ENCODE measurements at places on chromosomes 2 and 18.

GRCh38 chr2:157085522-157085921, 172.0 kb upstream of the GALNT5 start:
- DNase-seq, result no peak

DNA sequence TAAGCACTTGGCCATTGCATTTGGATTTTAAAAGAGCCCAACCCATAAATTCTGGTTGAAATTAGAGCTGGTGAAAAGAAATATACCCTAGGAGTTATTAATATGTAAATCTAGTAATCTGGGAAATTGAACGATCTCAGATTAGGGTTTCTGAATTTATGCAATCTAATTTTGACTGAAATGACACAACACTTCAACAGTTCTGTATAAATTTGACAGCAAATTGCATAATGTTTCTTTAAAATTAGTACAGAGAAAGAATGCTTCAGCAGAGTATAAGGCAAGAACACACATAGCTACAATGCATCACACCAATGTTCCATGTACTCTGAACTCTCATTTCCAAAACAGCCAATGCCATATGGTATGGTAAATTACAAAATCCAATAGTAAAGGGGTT, 201.5 kb upstream of the ITGA4 start:
- DNase-seq, result no peak

DNA sequence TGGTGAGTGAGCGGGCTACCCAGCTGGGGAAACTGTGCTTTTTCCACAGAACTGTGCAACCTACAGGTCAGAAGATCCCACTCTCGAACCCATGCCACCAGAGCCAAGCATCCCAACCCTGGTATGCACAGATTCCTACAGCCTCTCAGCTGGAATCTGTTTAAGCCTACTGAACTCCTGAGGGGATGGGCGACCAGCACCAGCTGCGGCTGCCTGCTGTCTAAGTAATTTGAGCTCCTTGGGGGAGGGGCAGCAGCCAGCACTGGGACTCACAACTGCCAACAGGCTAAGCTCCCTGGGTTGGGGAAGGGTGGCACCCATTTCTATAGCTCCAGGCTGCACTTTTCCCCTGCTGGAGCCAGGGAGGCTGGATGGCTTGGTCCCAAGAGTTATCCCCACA, 11.8 kb downstream of the CYP27C1 start:
- DNase-seq, result no peak

- DNase-seq, result no peak
Measured at GRCh38 chr2:9797681-9798556, 45.4 kb upstream of the TAF1B start.

- DNase-seq, result no peak
Measured at GRCh38 chr2:232097260-232097659, 135.7 kb downstream of the DIS3L2 start.

DNA sequence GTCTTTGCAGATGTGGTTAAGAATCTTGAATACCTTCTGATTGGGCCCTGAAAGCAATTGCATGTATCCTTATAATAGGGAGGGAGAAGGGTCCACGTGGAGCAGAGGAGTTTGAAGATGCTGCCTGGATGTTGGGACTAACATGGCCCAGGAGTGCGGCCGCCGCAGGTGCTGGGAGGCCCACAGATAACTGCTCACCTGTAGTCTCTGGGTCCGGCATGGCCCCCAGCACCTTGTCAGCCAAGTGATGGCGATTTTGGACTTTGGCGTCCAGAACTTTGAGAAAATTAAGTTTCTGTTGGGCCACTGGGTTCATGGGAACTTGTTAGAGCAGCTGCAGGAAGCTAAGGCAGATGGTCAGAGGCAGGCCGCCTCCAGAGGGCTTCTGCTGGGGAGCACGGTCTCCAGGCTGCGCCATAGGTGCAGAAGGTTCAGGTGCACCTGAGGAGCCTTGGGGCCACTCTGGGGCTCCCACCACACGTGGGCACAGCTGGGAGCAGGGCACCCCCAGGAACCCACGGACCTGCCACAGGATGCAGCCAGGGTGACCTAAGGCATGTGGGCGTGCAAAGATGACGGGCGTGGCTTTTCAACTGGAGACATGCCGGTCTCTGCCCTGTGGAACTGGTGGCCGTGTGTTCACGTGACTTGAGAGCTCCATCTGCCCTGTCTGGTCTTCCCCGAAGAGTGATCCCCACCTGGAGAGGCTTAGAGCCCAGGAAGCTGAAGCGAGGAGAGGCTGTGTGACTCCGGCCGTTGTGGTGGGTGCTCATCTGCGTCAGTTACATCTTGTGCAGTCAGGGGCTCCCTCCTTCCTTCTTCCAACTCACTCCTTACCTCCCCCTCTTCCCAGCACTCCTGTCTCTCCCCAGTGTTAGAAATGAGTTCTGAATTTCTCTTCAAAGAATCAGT, 277.3 kb downstream of the AGAP1 start:
- DNase-seq, result no peak

- DNase-seq, result no peak
Measured at GRCh38 chr18:27395752-27396151, 210.6 kb upstream of the CHST9 start.

DNA sequence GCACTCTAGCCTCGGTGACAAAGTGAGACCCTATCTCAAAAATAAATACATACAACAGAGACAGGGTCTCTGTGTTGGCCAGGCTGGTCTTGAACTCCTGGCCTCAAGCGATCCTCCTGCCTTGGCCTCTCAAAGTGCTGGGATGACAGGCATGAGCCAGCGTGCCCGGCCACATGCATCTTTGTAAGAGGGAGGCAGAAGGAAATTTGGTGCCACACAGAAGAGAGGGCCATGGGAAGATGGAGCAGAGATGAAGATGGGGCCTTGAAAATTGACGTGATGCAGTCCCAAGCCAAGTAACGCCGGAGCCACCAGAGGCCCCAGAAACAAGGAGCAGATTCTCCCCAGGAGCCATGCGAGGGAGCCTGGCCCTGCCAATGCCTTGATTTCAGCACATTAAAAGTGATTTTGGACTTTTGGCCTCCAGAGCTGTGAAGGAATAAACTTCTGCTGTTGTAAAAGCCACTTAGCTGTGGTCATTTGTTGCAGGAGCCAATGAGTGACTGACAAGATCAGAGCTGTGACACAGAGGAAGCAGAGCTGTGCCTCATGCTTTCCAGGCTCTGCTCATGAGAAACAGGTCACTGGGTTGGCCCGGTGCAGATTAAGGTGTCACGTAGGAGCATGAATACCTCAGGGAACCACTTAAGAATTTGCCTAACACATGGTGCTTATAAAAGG, 2.7 kb upstream of the SLC66A2 start:
- no peak for DNase-seq

GRCh38 chr2:222320436-222321395, 21.9 kb upstream of the PAX3 start:
- no peak for DNase-seq

DNA sequence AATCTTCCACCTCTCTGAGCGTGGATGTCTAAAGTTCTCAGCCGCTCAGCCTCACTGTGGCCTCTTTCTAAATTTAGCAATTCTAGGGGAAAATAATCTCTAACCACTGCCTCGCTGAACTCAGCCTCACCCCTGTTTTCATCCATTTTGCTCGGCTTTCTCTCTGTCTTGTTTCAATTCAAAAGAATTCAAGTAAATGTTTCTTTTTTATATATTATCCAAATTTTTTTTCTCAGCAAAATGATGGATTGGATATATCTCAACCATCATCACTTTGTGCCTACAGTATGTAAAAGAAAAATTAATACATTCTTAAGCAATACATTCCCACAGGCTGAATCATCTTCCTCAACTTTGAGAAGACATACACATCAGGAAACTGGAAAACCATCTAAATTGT, 24.0 kb upstream of the GALNT5 start:
- no peak for DNase-seq

GRCh38 chr2:174376967-174377366, 18.6 kb upstream of the SCRN3 start:
- DNase-seq, result no peak

- DNase-seq, result no peak
Measured at GRCh38 chr2:182605166-182605565, 110.9 kb upstream of the DNAJC10 start.

- no peak for DNase-seq
Measured at GRCh38 chr18:6210349-6211173, 204.2 kb downstream of the L3MBTL4 start.

GRCh38 chr2:63735931-63736330, 105.8 kb upstream of the UGP2 start:
- no peak for DNase-seq

DNA sequence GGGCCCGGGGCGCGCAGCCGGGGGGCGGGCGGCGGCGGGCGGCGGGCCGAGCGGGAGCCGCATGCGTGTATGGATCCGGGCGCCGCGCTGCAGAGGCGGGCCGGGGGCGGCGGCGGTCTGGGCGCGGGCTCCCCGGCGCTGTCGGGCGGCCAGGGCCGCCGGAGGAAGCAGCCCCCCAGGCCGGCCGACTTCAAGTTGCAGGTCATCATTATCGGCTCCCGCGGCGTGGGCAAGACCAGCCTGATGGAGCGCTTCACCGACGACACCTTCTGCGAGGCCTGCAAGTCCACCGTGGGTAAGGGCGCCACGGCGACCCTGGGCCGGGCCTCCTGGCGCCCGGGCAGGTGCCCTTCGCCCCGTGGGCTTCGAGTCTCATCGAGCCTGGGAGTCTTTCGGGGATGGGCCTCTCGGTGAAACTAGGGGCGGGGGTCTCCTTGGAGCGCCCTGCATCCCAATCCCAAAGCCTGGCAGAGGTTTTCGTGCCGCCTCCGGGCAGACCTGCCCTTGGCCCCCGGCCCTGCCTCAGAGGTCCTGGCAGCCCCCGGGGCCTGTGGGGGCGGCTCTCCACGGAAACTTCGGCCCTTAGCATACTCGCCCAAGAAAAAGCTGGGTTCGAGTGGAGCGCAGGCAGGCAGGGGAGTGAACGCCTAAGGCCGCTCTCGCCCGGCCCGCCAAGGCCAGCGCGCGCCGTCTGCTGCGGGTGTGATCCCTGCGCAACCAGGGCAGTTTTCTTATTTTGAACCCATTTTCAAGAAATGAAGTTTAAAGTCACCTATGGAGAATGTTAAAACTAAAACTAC, 622 bp downstream of the RAB12 start:
- DNase-seq, result no peak

DNA sequence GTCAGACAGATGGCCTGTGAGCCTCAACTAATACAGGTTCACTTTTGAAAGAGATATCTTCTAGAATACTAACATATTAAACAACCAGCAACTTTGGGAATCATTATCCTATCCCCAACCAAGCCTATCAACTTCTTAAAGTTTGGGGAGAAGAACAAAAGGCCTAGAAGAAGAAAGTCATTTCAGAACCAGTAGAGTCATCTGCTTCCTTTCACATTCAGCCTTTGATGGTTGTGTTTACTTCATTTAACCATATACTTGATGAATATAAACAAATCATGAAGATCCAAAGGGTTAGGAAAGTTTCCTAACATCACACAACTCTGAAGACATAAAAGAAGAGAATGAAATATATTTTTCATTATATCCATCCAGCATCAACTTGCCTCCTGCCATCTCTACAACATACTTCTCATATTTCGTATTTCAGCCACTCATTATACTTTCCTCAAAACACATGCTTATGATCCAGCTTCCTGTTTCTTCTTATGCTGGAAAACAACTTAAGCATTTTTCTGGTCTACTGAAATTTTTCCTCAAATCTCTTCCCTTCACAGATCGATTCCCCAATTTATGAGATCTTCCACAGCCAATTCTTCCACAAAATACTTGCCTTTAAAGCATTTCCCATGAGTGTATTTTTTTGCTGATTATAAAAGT, 114.3 kb downstream of the CACNB4 start:
- no peak for DNase-seq

- DNase-seq, result no peak
Measured at GRCh38 chr2:121151311-121152109, 133.5 kb downstream of the TFCP2L1 start.

GRCh38 chr2:158586491-158586890, 129.7 kb downstream of the PKP4 start:
- DNase-seq, result no peak

- DNase-seq, result peak; percentile 37
Measured at GRCh38 chr2:96138179-96139145, at the start of gene ASTL. Gene ASTL, minus strand, starts transcription at chr2:96138502. Its CDS starts 66 bp downstream, at chr2:96138436.

DNA sequence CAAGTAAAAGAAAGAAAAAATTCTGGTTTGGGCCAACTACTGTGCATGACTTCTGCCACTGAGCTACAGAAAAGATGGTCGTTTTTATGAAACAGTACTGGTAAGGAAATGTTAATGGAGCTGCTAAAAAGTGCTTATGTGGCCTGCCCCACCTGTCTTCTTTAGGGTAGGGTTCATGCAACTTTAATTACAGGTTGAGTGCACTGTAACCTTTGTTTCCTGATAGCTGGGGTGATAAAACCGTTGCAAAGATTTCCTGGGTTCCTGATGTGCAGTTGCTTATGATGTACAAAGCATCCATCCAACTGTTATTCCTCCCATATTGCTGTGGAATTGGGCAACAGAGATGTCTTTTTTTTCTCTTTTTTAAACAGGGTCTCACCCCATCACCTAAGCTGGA, 34.3 kb upstream of the PUM2 start:
- DNase-seq, result no peak
